Stimulated activated CD8-positive, alpha-beta memory T cell treated with anti-CD3 and anti-CD28 coated beads, Interleukin-2, amount 100 ng/mL, for 48 hours (primary cell): ENCODE measurements at places on chromosomes 5 and 9.

DNA sequence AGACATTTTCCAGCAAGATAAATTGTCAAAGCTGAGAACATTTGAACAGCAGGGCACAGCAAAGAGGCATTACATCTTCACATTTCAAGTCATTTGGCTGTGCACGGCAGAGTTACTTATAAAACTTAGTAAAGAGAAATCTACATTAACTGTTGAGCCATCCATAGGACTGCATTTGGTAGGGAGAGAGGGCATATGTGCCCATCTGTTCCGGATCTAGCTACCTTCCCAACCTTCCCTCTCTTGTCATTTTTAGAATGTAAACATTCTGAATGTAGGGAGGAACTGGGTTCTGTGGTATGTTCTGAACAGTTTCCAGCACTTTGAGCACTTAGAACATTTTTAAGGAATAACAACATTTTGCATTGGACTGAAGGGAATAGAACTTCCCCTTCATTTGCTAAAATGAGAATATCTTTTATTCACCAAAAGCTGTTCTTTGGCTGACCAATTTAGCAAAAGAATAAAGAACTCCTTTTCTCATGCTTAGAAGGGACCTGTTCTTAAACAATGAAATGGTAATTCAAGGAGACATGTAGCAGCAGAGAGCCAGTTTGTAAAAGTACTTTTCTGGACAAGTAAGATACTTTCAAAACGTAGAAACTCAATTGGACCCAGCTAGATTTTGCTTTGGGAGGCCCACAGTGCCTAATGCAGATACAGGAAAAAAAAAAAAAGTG lies 104.4 kb downstream of the CETN3 start:
- DNase-seq, result no peak

DNA sequence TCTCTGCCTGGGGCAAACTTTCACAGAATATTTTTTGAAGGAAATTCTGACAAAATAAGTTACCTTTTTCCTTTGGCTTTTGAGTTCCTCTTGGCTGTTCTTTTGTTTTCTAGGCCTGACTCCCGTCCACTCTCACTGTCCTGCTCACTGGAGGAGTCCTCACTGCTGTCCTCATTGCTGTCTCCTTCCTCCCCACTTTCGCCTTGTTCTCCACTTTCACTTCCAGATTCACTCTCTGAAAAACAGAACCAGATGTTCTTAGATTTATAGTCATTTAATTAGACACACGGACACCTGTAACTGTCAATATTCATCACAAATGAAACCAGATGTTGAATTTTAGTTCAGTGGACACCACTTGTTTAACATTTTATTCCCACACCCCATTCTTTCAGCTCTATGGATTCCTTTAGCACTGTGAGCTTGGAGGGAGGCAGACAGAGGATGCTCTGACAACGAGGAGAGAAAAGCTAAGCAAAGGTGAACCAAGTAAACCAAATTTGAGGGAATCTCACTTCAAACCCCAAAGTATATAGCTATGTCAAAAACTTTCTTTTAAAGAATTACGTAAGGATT lies 180.7 kb downstream of the AP3B1 start:
- no peak for DNase-seq

- no peak for DNase-seq
These were observed 68.0 kb upstream of the MAMDC2 start for GRCh38 chr9:69975681-69976080.

GRCh38 chr5:57503433-57503832 lies 20.8 kb upstream of the ACTBL2 start:
- DNase-seq, result no peak

GRCh38 chr5:32020271-32020670 lies 153.8 kb downstream of the GOLPH3 start:
- no peak for DNase-seq

GRCh38 chr5:124399426-124399961 lies 346.9 kb downstream of the ZNF608 start:
- no peak for DNase-seq

GRCh38 chr5:9540791-9541190 lies 5.1 kb downstream of the SEMA5A start:
- DNase-seq, result no peak

DNA sequence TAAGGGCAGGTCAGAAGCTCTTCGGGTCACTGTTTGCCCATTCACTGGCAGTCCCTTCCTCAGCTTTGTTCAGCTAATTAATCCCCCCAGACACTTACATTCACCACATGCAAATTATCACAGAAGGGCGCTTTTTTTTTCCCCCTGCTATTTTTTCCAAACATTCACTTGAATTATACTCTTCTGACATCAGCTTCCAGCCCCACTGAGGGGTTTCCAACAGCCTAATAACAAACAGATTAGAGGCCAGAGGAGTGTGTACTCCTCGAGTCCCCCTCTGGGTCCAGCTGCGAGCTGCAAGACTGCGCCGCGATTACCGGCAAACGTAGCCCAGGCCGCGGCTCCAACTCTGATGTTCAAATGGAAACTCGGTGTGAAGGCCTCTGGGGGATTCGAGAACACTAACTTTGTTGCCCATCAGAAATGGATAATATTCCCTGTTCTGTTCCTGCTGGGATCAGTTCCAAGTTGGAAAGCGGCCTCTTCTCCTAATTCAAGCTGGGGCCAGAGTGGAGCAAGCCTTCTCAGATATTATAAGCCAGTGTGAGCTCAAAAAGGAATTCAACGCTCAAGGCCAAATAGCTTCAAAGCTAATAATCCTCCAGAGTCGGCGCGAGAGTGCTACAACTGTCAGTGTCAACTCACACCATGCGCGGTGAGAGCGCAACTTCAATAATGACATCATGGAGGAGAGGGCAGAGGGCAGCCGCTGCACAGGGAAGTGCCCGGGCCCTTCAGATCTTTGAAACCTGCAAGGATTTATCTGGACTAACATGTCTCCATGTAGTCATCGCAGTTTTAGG lies 560.8 kb downstream of the BNC2 start:
- DNase-seq, result no peak

DNA sequence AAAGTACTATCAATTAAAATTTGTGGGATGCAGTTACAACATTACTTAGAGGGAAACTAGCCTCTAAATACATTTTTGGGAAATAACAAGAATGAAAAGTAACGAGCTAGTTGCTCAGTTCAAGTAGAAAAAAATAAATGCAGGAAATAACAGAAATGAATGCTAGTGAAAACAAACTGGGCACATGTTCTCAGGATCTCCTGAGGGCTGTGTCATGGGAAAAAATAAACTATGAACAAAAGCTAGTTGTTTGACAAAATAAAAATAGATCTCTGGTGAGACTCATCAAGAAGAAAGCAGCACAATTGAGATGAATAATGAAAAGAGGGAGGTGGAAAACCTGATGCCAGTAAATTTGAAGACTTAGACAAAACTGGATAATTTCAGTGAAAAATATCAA lies 16.3 kb downstream of the IDNK start:
- DNase-seq, result no peak

- DNase-seq, result no peak
These were observed 60.1 kb downstream of the GTF3C4 start for GRCh38 chr9:132730054-132731033.

DNA sequence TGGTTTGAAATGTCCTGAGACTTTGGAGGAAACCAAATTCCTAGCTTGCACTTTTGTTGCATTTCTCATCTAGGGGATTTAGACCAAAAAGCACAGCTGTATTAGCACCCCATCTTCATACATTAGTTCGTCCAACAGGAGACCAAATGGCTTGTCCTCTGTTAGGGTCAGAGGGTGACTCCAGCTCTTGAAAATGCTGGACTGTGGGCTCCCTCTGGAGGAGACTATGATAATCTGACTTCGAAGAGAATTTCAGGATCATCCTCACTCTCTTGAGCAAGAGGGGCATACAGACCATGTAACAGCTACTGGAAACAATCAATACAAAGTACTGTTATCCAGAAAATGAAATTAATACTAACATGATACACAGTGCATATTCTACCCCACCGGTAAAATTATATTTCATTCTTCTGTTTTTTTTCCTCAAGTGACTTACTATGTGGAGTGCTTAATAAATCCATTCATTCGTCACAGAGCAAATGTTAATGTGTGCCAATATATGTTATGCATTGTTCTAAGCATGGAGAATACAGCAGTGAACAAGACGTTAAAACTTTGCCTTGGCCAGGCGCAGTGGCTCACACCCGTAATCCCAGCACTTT lies 63.7 kb upstream of the PPP2CA start:
- no peak for DNase-seq

DNA sequence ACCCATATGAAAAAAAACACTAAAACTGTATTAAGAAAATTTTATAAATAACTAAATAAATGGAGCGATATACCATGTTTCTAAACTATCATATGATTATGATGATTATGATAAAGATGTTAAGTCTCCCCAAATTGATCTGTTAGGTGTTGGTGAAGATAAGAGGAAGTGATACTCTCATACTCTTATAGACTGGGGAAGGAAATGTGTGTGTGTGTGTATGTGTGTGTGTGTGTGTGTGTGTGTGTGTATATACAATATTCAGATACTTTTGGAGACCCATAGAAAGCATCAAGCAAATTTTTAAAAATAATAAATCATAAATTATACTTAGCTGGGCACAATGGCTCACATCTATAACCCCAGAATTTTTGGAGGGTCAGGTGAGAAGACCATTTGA lies 62.9 kb downstream of the TMEM232 start:
- DNase-seq, result no peak

- DNase-seq, result no peak
These were observed 62.5 kb upstream of the DNAH5 start for GRCh38 chr5:14006823-14007520.

DNA sequence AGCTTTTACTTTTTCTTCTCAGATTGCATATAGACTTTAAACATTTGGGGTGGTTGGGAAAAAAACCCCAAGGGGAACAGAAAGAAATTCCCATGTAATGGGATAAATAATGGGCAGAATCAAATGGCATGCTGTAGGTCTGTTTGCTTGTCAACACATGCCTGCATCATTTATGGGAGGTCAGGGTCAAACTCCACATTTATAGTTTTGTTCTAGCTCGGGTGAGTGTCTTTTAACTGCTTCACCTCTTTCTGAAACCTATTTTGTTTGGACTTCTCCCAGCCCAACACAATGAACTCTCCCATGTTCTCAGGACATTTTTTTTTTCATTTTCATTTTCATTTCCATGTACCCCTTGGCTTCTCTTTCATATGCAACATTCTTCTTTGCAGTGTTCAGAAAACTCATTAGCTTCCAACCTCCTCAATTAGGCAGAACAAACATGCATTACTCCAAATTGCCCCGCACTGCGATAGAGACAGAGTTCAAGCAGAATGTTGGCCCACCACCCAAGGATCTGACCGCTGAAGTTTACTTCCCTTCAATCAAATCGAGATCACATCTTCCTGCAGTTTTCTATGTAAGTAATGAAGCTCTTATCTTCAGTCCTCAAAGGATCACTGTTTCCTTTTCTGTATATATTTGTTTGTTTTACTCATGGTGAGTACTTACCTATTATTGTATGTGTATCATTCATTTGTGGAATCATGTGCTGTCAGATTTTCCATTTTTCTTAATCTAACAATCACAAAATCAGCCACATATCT lies 354.6 kb downstream of the ZSWIM6 start:
- no peak for DNase-seq

DNA sequence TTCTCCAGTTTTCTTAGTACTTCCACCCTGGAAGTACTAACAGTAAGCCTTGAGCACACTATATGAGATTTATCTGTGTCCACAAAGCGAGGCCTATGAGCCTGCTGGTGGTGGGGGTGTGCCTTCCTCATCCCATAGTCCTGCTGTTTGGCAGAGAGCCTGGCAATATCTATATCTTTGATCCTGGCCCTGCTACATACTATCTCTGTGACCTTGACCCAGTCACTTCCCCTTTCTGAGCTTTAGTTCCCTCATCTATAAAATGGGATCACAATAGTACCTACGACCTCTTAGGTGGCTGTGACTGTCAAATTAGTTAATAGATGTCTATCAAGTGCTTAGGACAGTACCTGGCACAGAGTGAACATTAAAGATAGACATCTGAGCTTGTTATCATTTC lies 114.6 kb upstream of the SAP30L start:
- DNase-seq, result no peak

GRCh38 chr5:84861306-84861705 lies 476.6 kb upstream of the EDIL3 start:
- no peak for DNase-seq

DNA sequence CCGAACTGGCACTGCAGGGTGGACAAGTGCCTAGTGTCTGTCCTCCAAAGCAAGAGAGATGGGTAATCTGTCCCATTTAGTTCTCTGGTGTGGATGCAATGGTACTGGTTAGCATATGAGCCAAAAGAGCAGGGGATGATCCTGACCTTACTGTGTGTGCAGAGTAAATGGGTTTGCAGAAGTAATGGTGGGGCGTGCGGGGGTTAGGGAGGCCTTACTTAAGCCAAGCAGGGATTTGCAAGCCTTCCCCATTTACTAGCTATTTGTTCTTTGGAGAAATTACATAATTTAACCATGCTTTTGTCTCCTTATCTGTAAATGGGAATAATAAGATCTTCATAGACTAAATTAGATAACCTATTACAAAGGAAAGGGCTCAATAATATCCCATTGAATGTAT lies 19.9 kb upstream of the LCP2 start:
- DNase-seq, result no peak

DNA sequence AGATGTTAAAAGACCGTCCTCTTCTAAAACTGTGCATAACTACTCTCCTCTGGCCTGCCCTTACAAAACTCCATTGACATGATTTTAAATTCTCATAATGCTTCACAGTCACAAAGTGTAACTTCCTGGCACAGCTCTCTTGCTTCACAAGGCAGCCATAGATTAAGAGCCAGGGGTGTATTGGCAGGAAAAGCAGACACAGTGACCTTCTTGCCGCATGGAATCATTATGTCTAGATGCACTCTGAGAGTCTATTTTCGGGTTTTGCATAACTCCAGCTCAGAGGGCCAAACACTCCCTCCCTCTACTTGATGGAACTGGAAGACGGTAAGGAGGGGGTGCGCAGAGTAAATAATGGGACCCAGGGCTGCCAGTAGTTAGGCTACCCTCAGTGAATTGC lies 110.1 kb downstream of the MARCHF3 start:
- DNase-seq, result no peak

- no peak for DNase-seq
These were observed 57.9 kb upstream of the ANKH start for GRCh38 chr5:14929293-14930065.

- no peak for DNase-seq
These were observed 89.1 kb upstream of the NFIB start for GRCh38 chr9:14403081-14403480.

GRCh38 chr9:133876144-133876543 lies 116.0 kb downstream of the VAV2 start:
- DNase-seq, result no peak

DNA sequence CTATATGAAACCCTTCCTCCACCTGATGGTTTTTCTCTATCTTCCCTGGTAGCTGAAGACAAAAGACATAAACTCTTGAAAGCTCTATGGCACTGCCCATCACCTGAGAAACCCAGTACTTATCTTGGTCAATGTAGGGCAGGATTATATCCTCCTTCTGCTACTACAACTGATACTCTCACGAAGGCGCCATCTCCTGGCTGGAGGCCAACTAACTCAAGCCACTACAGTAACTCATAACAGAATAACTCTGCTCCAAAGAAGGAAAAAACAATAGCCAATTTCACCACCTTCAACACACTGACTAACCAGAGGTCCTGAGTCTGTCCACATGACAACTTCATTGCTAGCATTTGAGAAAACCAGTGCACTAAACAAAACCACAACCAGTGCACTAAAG lies 409.2 kb downstream of the CETN3 start:
- no peak for DNase-seq
